ENCODE measurements at places on chromosomes 11 and 22.

DNA sequence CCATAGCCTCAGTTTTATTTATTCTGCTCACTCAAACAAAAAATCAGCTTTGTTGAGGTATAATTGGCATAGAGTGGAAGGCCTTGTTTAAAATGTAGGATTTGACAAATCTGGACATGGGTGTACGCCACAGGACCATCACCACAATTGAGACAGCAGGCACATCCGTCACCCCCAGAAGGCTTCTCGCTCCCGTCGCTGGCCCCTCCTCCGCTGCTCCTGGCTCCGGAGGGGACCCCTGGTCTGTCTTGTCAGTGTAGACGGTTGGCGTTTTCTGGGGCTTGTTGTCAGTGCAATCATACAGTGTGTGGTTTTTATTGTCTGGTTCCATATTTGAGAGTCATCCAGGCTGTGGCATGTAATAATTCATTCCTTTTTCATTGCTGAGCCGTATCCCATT, 97.6 kb downstream of the KCNQ1 start:
- no peak for DNase-seq

GRCh38 chr22:46728470-46728869, 9.6 kb downstream of the CERK start:
- DNase-seq, result no peak

DNA sequence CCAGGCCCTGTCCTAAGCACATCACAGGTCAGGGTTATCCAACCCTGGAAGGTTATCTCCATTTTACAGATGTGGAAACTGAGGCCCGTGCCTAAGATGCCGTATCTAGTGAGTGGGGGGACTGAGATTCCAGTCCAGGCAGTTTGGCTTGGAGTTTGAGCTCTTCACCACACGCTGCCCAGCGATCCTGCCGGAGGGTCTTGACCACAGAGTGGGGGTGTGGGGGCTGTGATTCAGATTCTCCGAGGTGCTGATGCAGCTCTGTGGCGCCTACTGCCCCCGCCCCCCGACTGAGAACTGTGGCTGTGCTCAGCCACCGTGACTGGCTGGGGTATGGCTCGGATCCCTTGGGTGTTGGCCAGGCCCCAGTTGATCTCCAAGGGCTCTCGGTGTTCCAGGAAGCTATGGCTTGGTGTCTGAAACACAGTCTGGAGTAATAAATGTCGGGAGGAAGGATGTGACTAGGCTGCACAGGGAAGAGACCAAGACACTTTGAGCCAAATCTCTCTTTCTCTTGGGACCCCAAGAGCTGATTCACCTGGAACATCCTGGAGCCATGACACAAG, 60.6 kb upstream of the RASD2 start:
- DNase-seq, result peak; percentile 9

DNA sequence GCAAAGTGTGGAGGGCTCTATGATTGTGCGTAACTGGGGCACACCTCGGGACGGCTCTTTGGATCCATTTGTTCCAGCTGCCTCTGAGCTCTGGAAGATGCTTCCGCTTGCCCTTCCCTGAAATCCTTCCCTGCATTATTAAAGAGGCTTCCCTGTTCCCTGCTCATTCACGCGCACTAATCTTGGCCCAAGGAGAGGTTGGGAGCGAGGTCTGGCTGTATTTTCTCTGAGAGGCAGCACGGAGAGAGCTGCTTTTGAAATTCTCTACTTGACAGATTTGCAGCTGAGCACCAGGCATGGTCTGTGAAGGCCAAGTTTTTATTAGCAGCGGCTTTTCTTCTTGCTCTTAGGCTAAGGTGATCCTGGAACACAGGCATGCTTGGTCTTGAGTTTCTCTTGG, 94.8 kb upstream of the NTM start:
- DNase-seq, result no peak

GRCh38 chr11:81987829-81988472, 745.7 kb downstream of the FAM181B start:
- no peak for DNase-seq

- no peak for DNase-seq
These were observed 22.4 kb downstream of the KIRREL3 start for GRCh38 chr11:126978165-126978564.

- DNase-seq, result no peak
These were observed 279.8 kb downstream of the DDX10 start for GRCh38 chr11:108944471-108945178.

GRCh38 chr22:50306753-50307749, at the start of gene PLXNB2:
Gene PLXNB2, minus strand, starts transcription at chr22:50307646. Its CDS starts 17,062 bp downstream, at chr22:50290584.
- DNase-seq, result peak; percentile 72

GRCh38 chr11:104402812-104403521, 239.0 kb upstream of the PDGFD start:
- DNase-seq, result no peak

DNA sequence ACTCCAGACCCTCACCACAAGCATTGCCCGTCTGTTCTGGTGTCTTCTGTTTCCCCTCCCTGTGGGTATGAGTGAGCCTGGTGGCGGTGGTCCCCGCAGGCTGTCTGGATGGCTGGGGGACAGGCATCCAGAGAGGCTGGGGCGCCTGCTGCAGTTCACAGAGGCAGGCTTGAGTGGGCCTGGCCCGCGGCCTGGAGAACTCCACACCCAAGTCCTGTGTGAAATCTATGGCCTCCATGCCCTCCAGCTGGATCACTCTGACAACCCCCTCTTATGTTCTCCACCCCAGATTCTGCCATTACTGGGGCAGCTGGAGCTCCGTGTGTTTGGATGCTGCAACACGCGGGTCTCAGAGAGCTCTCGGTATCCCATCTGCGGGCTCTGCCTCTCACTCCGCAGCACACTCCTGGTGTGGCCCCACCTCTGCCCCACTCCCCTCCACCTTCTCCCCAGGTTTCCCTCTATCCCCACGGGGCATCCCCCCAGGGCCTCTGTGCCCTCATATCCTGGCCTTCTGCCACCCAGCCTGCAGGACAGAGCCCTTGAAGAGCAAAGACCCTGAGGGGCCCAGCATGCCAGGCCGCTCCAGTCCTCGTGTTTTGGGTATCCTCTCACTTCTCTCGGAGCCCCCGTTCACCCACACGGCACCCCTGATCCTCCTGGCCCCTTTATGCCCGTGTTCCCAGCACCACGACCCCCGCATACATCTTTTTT, 31.3 kb downstream of the LRRC74B start:
- DNase-seq, result no peak

- DNase-seq, result peak; percentile 99
These were observed 16.9 kb downstream of the CTNND1 start for GRCh38 chr11:57778318-57779037.

- peak; percentile 87 for DNase-seq
These were observed 47.2 kb downstream of the PIWIL3 start for GRCh38 chr22:24727218-24727851.

DNA sequence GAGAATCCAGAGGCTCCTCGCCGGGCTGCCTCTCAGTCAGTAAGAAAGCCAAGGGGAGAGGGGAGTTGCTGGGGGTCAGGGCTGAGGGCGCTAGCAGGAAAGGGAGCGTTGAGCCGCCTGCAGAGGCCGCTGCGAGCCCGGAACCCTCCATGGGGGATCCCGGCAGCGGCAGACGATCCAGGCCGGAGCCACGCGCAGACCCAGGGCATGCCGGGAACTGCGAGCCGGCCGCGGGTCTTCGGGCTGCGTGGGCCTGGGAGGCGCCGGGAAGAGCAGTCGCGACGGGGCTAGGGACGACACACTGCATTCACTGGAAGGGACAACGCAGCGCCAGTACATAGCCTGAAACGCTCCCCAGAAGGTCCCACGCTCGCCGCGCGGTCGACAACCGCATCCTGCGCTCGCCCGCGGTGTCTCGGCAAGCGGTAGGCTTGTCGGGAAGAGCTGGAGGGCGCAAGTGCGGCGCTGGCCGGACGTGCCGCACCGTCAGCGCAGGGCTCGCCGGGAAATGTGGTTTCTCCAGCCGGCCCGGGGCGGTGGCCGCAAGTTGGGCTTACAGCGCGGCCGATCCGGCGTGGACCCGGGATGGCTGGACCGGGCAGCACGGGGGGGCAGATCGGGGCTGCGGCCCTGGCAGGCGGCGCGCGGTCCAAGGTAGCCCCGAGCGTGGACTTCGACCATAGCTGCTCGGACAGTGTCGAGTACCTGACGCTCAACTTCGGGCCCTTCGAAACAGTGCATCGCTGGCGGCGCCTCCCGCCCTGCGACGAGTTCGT, at the start of gene LZTR1:
LZTR1 (plus strand) TSS at position 511 of the 776 bp plus-strand sequence; CDS start at position 586, 75 bp downstream.
- peak; percentile 67 for DNase-seq

DNA sequence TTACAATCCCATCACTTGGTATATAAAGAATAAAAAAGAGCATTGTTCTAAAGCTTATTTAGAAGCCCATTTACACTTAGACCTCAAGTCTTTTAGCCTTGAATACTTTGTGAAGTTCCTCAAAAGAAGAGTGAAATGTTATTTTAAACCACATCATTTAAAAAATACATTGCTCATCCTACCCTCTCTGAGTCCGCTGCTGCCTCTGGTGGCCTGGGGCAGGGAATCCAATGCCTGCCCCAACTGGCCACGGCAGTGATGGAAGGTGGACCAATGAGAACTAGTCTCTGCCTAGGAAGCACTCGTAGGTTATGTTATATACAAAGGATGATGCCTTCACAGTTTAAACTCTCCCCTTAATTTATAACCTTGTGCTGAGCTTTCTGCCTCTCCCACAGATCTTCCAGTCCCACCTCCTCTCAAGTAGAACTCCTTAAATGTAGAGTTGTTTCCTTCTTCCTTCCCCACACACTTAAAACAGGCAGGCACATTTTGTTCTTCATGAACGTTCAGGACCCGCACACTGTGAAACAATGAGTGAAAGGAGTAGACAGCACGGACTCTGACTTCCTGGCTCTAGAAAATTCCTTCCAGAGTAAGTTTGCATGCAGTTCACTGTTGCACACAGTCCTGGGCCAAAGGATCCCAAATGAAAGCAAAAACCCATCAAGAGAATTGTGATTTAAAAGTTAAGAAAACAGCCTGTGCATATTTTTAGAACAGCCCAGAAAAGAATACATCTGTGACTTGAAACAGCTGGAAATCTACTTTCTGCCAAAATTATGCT, 167.8 kb downstream of the RRAS2 start:
- DNase-seq, result no peak

- DNase-seq, result no peak
These were observed 12.7 kb upstream of the SPDYC start for GRCh38 chr11:65157336-65157735.

DNA sequence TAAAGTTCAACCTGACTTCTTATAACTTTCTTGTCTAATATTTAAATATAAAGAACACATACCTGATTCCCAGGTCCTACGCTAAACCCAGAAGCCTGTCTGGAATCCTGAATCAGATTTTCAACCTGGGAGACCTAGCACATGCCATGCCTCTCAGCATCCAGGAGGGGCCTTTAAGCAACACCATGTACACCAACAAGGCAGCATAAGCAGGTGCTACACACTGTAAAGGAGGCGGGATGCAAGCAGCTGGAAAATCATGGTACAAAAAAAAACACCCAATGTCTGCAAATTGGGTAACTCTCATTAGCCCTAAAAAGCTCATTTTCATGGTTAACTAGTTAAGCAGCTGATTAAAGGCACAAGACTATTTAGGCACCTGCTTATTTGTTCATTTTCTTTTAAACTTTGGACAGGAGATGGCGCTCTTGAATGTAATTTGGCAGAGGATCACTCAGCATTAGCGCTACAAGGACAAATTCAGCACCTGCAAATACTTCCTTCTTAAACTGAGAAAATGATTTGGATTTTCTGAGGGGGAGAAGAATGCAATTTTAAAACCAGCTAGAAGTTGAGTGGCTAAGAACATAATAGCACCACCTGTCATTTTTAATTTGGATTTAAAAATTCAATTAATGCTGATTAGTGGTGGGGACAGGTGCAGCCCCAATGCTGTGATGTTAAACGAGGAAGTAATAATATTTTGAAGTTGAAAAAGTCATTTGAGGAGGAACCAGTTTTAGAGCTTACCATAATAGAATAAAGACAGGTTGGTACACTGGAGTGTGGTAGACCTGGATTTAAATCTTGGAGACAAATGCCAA, 104.0 kb downstream of the FAR1 start:
- DNase-seq, result peak; percentile 76

DNA sequence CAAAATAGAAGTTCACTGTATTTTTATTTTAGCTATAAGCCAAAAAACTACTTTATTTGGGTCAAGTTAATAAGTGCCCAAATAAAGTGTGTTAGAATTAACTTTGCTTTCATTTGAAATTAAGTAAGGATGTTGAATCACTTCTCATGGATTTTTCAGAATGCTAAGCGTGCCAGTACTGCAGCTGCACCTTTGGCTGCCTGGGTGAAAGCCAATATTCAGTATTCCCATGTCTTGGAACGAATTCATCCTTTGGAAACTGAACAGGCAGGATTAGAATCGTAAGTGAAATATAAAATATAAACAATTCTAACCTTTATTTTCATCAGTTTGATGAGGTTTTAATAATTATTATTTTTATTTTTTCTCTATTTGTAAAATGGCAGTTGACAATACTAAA, 113.6 kb downstream of the DYNC2H1 start:
- no peak for DNase-seq

DNA sequence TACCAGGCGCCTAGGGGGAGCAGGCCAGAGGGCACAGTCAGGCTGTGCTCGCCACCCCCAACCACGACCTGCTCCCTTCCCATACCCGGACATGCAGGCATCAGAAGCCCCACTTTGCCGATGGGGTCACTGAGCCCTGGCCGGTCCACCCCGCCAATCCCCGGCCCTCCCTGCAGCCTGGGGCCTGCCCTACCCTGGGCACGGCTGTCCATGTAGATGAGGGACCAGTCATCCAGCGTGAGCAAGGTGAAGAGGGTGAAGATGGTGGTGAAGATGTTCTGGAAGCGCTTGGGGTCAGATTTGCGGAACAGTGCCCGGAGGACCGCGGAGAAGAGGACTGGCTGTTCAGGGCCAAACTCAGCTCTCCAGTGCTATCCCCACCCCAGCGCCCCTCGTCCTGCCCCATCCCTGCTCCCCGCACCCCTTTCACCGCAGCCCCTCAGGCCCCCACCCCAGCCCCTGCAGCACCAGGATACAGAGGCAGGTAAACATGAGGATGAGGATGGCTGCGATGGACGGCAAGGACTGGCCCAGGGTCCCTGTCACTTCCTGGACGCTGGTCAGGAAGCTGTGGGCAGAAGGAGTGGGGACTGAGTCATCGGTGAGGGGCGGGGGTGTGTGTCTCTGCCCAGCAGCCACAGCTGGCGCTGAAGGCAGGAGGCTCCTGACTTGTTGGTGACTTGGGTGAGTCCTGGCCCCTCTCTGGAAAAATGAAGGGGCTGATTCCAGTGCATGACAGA, 5.5 kb downstream of the CATSPER1 start:
- peak; percentile 93 for DNase-seq

- no peak for DNase-seq
These were observed 3.5 kb downstream of the MUC2 start for GRCh38 chr11:1078191-1078601.

GRCh38 chr11:83464160-83464944, 178.2 kb upstream of the CCDC90B start:
- DNase-seq, result no peak

GRCh38 chr11:114847306-114847975, 169.1 kb downstream of the NXPE2 start:
- no peak for DNase-seq

GRCh38 chr11:121143921-121144320, 42.9 kb downstream of the TECTA start:
- no peak for DNase-seq

GRCh38 chr11:130874955-130875531, 41.2 kb downstream of the SNX19 start:
- DNase-seq, result no peak
